ENCODE measurements at places on chromosomes 7 and 10.

DNA sequence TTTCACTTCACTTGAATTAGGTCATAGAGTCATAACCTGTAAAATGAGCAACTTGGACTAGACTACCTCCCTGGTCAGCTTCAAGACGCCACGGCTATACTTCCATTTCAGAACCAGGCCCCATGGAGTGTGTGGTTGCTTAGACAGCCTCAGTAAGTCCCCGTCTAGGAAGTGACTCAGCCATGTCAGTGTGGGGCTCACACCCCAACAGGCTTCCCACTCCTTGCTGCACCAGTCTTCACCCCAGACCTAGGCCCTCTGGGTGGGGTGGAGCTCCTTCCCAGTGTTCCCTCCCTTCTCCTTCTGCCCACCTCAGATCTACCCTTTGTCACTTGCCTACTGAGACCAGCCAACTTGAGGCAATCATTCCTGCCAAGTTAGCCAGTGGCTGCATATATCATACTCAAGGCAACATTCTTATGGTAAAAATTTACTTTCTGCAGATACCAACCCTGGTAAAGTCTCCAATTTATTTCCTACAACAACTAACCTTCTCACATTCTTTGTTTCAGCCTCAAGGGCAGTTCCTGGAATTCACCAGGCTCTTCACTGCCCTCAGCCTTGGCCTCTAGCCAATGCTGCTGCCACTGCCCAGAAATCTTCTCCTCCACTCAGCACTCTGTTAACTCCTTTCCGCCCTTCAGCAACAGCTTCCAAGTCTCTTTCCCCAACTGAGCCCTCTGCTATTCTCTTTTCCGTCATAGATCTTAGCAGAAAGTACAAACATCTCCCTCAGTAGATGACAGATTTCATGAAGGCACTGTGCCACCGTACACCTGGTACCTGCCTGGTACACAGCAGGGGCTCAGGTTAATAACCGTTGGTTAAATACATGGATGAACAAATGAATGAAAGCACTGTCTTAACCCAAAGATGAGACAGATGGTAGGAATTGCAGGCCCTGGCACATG lies 31.3 kb upstream of the ZNRF2 start:
- DNase-seq = no peak

GRCh38 chr10:67696029-67696428 lies at the start of gene CTNNA3:
TSS of gene CTNNA3 (minus strand) at chr10:67696195.
- DNase-seq = no peak

GRCh38 chr10:129939416-129940275 lies 24.4 kb downstream of the EBF3 start:
- DNase-seq = no peak

GRCh38 chr10:4028027-4028471 lies 243.0 kb upstream of the KLF6 start:
- no peak for DNase-seq

GRCh38 chr10:8811201-8811600 lies 756.7 kb downstream of the GATA3 start:
- DNase-seq = no peak

Data from stimulated activated CD4-positive, alpha-beta T cell treated with anti-CD3 and anti-CD28 coated beads, Interleukin-2, amount 100 ng/mL, for 4 hours (primary cell).